ENCODE measurements at places on chromosomes 2 and 18.

DNA sequence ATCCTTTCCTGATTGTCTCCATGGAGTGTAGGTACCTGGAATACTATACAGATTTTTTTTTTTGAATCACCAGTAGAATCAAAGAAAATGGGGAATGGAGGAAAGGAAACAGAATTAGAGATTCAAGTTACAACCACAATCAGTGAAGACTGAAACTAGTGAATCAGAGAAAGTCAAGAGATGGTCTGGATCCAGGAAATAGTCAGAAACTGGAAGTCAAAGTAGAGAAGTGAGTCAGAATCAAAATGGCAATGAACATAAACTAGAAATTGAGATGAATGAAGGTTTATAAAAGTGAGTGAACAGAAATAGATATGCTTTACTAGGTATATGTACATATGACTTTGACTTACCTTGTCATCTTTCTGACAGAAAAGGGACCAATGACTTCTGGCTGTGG is 579.0 kb downstream of the PLCL1 start:
- no peak for DNase-seq

- DNase-seq = no peak
Measured at GRCh38 chr2:120958623-120959366, 223.1 kb downstream of the GLI2 start.

DNA sequence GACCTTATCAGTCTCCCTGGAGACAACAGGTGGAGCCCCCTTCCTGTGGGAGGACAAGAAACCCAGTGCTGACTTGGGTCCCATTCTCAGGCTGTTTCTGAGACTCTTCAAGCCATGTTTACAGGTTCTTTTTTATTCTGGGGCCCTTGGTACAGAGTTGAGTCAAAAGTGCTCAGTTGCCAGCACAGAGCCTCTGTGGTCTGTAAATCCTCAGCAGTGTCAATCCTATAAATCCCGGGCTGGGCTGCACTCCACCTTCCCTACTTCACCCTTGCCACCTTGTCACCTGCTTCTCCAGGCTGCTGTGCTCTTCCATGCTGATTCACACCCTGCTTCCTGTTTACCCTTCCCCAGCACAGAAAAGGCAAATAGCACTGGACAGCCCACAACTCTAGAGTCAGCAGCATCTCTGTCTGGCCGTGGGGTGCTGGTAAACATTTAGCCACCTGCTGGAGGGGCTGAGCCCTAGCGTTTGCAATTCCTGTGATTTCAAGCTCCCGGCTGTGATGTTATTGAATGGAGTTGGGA is 74.7 kb downstream of the TNFRSF11A start:
- DNase-seq = no peak

- DNase-seq = peak; percentile 57
Measured at GRCh38 chr18:8990276-8991031, 112.0 kb upstream of the NDUFV2 start.

DNA sequence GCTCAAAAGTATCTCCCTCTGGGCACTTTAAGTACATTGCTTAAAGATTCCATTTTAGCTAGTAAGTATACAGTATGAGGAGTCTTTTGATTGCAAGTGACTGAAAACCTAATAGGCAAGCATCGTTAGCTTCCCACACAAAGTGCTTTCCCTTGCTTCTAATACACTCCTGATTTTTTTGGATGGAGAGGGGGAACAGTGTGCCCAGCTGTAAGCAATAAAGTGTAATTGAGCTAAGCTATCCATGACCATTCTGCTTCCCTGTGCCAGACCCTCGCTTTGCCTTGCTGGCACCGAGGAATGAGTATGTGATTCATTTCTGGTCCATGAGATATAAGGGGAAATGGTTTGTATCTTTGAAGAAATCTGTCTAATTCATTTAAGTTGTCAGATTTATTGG is 3.8 kb upstream of the ZNF24 start:
- no peak for DNase-seq

GRCh38 chr18:77071711-77072292 is 60.8 kb downstream of the MBP start:
- peak; percentile 60 for DNase-seq

- DNase-seq = no peak
Measured at GRCh38 chr2:219282943-219283581, 3.9 kb downstream of the DNAJB2 start.

DNA sequence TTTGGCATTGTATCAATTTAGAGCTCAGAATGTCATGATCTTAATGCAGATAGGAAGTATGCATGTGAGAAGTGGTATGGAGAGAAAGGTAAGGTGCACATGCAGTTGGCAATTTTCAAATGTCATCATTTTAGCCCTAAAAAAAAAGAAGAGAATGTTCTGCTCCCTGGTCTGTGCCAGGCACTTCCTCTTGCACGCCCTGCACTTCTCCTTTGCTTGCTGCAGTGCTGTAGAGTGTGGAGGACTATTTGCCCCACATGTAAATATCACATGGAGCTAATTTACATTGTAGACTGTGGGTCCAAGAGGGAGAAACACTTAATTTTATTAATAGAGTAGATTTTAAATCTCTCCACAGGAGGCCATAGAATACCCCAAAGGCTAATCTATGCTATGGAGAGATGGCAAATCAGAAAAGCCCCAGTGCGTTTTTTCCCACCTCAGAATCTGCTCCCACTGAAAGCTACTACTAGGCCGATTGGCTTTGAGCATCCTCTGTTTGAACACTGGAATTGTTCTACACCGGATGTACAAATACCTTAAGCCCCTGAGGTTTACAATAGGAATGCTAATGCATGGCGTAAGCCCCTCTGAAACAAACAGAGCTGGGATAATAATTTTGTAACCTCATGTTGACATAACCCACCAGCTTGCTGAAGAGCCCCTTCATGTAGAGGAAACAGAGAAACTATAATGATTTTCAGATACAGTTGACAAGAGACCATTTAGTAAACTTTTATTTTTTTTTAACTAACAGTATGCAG is 137.2 kb upstream of the KLHL14 start:
- DNase-seq = no peak

- DNase-seq = no peak
Measured at GRCh38 chr2:48479915-48480314, 50.0 kb upstream of the STON1 start.

DNA sequence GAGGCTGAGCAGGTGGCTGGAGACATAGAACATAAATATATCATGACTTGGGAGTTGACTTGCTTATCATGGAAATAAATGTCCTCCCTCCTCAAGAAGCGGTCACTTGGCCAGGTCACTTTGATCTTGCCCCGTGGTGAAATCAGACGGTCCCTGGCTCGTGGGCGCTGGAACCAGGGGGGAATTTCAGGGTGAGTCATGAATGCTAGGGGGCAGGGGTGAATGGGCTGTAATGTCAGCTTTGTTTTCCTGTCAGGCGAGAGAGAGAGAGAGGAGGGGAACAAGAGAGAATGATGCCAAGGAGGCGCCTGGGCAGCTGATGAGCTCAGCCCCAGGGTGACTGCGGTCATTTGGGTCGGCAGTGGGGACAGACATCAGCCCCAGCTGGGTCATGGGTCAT is 47.7 kb downstream of the RRM2 start:
- no peak for DNase-seq

- DNase-seq = no peak
Measured at GRCh38 chr18:43563780-43564179, 286.5 kb upstream of the SYT4 start.

- DNase-seq = no peak
Measured at GRCh38 chr2:8652774-8653426, 29.0 kb upstream of the ID2 start.

- DNase-seq = no peak
Measured at GRCh38 chr18:9177031-9177430, 40.5 kb downstream of the ANKRD12 start.

- no peak for DNase-seq
Measured at GRCh38 chr2:170276925-170277629, 99.1 kb downstream of the MYO3B start.

- no peak for DNase-seq
Measured at GRCh38 chr2:69086466-69086865, 73.5 kb downstream of the ANTXR1 start.

- no peak for DNase-seq
Measured at GRCh38 chr2:46561731-46562450, 82.5 kb downstream of the TMEM247 start.

DNA sequence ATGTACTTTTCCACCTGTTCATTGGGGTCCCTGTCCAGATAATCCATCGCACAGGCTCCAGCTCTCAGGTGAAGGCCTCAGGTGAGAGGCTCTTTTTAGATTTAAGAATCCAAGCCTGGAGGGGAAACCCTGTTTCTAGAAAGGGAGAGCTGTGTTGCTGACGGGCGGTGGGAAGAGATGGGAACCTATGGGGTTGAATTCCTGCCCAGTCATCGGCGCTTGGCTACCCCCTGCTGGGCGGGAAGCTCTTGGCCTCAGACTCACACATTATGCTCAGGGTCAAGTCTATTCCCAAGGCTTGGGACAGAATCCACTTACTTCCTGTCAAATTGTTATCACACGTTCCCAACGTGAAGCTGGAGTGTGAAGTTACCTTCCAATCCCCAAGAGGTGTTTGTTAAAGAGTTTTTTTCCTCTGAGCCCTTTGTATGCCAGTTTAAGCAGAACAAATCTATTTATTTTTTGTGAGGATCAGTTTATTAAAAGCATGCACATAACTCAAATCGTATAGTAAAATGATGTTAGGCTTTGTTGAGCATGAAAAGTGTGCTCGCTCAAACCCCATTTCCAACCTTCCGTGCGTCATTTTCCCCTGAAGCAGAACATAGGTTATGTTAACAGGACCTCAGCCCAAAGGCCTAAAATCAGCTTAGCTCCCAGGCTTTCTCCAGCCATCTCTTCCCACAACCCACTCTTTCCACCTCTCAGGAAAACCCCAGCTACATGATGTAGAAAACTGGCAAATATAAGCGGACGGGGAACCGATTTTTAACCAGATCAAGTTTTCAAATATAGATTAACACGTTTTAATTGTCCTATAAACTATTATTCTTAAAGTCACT is 181.7 kb upstream of the ETAA1 start:
- DNase-seq = no peak

DNA sequence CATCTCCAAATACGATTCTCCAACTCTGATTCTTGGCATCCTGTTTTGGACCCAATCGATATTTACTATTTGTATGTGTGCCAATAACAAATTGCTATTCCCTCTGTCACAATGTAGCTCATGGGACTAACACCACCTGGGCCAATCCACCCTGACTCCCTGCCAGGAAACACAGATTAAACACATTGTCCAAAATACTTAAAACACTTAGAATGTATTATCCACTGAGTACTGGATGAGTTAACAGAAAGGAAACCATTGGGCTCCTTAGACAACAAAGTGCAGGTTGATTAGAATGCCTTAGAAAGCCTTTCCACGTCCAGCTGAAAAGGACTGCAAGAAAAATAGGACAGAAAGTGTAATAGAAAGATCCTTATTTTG is 79.4 kb upstream of the ARHGAP28 start:
- DNase-seq = no peak

All from BJ (cell line).